ENCODE measurements at places on chromosomes 1 and 21.

DNA sequence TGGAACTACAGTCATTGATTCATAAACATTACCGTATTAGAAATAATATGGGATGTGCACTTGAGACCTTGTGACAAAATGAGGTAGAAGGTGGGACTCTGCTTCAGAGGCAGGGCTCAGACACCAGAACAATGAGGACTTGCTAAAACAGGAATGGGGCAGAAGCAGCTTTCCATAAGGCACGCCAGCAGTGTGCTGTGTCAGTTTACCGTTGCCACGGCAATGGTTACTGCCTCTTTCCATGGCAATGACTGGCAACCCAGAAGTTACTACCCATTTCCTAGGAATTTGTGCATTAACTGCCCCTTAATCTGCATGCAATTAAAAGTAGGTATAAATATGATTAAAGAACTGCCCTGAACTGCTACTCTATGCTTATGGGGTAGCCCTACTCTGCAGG lies 169.0 kb downstream of the CHRM3 start:
- no peak for DNase-seq

- DNase-seq, result no peak
Measured at GRCh38 chr21:39681257-39681656, 63.7 kb upstream of the IGSF5 start.

GRCh38 chr1:5938101-5938646 lies 54.1 kb downstream of the NPHP4 start:
- no peak for DNase-seq

- no peak for DNase-seq
Measured at GRCh38 chr1:210505601-210506496, 177.1 kb downstream of the HHAT start.

DNA sequence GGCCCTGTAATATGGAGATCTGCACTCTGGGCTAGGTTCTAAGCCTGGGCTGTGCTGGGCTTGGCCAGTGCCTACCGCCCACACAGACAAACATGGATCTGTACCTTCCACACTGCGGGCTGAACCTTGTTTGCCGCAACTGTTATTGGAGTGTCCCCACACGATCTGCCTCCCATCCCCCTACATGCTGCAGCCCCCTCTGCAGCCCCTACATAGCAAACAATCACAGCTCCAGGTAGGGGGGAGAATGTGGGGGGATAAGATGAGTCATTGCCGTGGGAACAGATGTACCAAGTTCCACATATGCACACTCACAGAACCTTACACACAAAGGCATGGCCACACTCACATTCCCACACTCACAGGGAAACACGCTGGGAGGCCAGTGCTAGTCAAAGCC lies 2.1 kb upstream of the HCRTR1 start:
- DNase-seq, result no peak

DNA sequence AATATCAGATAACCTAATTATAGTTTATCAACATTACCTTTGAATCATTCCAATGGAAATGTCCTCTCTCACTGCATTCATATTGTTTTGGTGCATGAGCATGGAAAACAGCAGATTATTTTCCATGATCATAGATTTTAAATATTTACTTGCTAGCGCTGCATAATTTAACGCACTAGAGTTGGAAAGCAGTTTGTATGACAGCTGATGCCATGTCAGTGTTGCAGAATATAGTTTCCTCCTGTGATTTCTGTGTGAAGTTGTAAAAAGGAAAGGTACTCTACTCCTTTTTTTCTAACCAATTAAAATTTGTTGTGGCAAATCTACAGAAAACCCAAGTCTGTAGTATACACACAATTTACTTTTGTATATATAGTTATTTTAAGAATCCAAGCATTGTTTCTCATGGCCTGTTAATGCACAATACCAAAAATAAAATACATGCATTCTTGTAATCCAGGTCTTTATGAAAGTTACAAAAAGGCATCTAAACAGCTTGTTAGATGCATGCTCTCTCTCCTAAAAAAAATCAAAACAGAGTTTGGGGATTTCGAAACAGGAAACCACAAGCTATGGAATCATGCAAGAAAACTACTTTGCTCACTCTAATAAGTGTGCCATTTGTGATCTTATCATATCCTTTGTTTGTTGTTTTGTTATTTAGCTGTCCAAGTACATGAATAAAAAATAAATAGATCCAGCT lies 1.9 kb upstream of the ATG4C start:
- no peak for DNase-seq

- DNase-seq, result no peak
Measured at GRCh38 chr1:19432943-19433718, 52.2 kb downstream of the CAPZB start.

- no peak for DNase-seq
Measured at GRCh38 chr1:218967836-218968235, 205.8 kb upstream of the LYPLAL1 start.

GRCh38 chr1:163834778-163835177 lies 513.0 kb downstream of the NUF2 start:
- DNase-seq, result no peak

DNA sequence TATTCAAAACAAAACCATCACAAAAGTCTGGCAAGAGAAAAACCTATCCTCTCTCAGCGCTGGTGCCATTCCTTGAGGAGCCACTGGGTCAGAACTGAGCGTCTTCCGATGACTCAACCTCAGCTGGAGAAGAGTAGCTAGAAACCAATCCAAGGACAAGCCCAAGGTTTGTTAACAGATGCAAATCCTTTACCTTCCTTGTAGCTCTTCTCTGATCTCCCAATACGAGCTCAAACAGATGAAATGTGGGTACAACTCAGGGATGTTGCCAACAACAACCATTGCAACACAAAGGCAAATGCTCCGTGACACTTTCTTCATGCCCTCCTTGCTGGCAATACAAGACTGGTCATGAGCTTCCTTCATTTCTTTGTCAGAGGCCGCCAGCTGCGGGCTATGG lies 337.1 kb downstream of the SIPA1L2 start:
- DNase-seq, result no peak

DNA sequence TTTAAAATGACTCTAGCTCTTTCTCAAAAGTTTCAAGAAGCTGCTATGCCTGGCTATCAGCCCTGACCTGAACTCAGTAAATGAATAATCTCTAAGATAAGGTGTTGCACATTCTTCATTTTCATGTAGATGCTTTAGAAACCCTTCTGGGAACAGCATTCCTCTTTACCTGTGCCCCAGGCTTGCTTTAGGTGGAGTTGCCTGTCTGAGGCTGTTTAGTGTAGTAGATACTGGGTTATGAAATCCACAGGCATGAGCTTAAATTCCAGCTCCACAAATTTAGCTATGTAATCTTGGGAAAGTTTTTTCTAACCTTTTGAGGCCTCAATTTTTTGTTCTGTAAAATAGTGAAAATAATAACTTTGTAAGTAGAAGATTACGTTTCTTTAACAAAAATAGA lies 41.6 kb downstream of the ATP6V1G3 start:
- DNase-seq, result no peak

- no peak for DNase-seq
Measured at GRCh38 chr1:232194424-232194823, 435.5 kb downstream of the SIPA1L2 start.

GRCh38 chr1:59973719-59974118 lies 47.1 kb upstream of the CYP2J2 start:
- DNase-seq, result no peak

- no peak for DNase-seq
Measured at GRCh38 chr21:36236052-36236730, 79.6 kb downstream of the DOP1B start.

- no peak for DNase-seq
Measured at GRCh38 chr1:115090540-115090939, 1.2 kb upstream of the TSPAN2 start.

DNA sequence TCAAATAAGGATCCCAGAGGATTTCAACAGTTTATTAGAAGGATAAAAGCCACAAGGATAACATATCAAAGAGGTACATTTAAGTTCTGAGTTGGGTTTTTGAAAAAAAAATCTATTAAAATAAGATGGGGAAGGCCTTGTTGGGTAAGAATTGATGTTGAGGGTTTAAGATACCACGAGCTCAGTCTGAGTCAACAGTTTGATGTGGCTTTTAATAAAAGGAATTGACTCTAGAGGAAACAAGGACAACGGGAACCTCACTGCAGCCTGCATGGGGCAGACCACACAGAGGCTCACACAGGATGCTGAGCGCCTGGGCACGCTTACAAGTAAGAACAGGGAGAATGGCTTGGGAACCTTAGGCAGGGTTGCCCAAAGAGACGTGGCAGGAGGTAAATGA lies 107.5 kb downstream of the TIAM1 start:
- DNase-seq, result no peak

GRCh38 chr1:236173174-236173767 lies 30.9 kb downstream of the GPR137B start:
- no peak for DNase-seq

GRCh38 chr1:198436276-198436675 lies 104.2 kb downstream of the ATP6V1G3 start:
- DNase-seq, result no peak

DNA sequence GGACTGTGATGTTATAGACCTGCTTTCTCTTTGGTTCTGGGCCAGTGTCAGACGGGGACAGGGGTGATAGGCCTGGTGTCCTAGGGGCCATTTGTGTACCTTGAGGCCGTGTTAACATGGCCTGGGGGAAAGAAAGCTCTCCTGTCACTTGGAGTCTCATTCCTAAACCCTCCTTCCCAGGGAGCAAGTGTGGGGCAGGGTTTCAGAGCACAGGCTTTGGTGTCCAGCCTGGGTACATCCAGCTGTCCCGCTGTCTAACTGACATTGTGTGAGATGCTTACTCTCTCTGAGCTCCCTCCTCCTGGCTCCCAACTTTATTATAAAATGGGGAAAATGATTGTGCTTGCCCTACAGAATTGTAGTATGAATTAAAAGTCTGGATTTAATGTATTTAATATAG lies 32.6 kb upstream of the EPHA8 start:
- no peak for DNase-seq

DNA sequence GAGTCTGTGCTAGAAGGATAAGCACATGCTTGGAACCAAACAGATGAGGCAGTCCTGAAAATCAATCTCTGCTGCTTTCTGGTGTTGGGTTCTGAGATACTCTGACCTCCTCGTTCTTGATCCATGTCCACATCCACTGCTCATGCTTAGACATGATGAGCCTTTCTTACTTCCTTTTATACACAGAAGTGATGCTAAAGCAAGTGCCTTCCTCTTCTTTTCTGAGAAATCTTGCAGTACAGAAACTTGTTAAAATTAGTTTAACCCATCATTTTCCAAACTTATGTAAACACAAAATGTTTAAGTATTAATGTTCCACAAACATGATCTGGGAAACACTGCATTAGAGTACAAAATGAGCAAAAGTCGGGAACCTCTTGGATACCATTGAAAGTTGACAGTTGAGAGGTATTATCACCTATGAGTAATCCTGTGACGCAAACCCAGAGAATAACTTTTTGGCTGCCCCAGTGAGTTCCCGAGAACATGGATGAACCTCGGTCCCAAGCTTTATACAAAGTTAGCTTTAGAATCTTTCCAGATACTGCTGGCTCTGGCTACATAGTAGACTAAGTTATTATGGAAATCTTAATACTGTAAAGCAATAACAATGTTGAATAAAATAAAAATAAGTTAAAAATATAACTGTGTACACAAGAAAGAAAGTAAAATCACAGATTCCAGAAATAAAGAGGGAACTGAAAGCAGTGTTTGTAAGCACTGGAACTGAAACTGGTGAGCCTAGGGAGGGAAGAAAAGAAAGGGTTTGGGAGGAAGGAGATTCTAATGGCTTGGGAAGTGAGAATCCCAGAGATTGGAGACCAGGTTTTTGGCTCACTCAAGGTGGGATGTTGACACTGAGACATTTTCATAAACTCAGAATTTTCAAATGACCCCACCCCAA lies 429.3 kb upstream of the RUNX1 start:
- no peak for DNase-seq

GRCh38 chr1:226417830-226418546 lies 10.1 kb upstream of the PARP1 start:
- no peak for DNase-seq

DNA sequence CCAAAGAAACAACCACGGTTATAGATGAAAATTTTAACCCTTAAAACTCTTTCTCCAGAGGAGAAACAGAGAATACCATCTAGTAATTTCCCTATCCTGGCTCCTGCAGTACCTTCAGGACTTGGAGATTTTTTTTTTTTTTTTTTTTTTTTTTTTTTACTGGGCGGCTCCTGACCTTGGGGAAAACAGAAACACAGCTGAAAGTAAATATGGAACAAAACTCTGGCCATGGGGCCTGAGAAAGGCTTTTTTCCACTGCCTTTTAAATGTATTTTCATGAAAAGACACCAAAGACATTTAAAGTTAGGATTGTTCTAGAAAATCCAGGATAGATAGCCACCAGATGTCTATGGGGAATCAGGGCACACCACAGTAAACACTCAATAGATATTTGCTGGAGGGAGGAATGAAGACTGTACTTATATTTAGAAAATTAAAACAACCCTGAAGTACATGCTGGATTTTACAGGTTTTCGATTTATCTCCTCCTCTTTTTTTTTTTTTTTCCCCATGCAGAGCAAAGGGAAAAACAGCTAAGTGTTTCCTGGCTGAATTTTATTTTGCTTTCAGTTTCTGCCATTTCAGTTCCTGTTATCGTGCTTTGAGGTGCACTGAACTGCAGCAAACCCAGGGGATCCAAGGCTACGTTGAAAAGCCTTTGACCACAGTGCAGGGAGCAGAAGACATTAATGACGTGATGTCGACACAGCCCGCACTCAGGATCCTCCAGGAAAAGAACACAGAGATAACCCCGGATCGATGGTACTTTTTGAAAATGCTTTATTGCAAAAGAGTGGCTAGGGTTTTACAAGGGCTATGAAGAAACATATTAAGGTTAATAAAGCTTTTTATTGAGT lies 35.7 kb upstream of the CNN3 start:
- DNase-seq, result peak; percentile 6

- DNase-seq, result no peak
Measured at GRCh38 chr1:72524021-72524420, 241.7 kb upstream of the NEGR1 start.

DNA sequence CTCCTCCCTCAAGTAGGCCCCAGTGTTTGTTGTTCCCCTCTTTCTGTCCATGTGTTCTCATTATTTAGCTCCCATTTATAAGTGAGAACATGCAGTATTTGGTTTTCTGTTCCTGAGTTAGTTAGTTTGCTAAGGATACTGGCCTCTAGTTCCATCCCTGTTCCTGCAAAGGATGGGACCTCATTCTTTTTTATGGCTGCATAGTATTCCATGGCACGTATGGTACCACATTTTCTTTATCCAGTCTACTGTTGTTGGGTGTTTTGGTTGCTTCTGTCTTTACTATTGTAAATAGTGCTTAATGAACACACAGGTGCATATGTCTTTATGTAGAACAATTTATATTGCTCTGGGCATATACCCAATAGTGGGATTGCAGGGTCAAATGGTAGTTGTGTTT lies 232.9 kb downstream of the TPR start:
- no peak for DNase-seq

GRCh38 chr1:115807723-115808122 lies 33.2 kb downstream of the NHLH2 start:
- peak; percentile 20 for DNase-seq
